ENCODE measurements at places on chromosomes 5 and 9.

DNA sequence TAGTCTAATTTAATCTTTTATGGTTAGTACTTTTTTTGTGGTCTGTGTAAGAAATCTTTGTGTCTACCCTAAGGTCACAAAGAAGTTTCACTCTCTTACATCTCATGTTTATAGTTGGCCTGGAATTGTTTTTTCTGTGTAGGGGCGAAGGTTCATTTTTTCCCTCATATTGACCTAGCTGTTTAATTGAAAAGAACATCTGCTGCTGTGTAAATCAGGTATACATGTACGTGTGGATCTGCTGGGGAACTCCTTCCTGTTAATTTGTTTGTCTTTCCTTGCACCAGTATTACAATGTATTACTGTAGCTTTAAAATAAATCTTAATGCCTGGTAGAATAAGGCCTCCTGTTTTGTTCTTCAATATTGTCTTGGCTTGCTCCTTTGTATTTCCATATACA, 37.8 kb downstream of the EXOSC2 start:
- no peak for DNase-seq

DNA sequence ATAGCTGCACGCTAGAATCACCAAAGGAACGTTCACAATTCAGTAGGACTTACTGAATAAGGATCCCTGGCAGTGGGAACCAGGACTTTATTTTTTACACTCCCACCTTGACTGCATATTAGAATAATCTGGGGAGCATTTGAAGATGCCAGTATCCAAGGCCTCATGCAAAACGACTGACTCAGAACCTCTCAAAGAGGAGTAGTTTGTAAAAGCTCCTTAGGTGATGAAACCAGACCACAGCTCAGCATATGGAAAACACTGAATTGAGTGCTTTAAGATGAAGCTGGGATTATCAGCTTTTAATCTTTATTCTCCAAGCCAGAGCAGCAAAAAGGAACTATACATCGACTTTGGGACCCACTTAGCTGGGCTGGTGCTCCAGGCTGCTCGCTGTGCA, 288.3 kb downstream of the MLLT3 start:
- no peak for DNase-seq

GRCh38 chr9:83138422-83139135, 75.6 kb upstream of the RASEF start:
- DNase-seq = no peak

DNA sequence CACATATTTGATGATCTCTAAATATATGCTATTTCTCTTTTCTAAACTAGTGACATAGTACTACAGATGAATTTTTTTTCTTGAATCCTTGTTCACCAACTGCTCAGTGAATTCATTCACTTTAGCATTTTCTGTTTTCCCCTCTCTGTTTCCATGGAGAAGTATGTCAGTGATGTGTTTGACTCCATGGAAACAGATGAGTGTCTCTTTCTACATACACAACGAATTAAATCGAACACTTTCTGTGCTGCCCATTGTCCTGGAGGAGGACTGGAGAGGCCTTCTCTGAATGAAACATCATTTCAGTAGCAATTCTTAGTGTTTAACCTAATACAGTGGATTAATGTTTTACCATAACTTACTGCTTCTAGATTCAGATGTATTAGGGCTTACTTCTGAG, 9.5 kb downstream of the INVS start:
- no peak for DNase-seq

DNA sequence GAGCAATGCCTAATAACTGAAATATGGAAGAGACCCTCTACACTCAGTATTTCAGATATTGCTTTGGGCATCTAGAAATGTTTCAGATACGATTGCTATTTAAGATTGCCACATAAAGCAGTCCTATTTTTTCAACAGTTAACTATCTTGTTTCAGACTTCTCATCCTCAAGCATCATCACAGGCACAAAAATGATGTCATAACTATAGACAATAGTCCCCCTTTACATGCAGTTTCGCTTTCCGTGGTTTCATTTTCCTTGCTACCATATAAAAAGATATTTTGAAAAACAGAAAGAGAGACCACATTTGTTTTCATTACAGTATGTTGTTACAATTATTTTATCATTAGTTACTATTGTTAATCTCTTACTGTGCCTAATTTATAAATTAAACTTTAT, 347.4 kb downstream of the NDUFS4 start:
- DNase-seq = no peak

GRCh38 chr9:114387680-114388356, at the start of gene AKNA:
TSS of gene AKNA (minus strand) at chr9:114387982. CDS start at chr9:114381333, 6,649 bp downstream.
- DNase-seq = no peak

GRCh38 chr5:35416217-35416988, 186.1 kb upstream of the PRLR start:
- DNase-seq = no peak

GRCh38 chr5:132500931-132501628, 10.5 kb upstream of the IRF1 start:
- DNase-seq = no peak

- no peak for DNase-seq
Observed at GRCh38 chr5:68225911-68226545, 10.5 kb downstream of the PIK3R1 start.

DNA sequence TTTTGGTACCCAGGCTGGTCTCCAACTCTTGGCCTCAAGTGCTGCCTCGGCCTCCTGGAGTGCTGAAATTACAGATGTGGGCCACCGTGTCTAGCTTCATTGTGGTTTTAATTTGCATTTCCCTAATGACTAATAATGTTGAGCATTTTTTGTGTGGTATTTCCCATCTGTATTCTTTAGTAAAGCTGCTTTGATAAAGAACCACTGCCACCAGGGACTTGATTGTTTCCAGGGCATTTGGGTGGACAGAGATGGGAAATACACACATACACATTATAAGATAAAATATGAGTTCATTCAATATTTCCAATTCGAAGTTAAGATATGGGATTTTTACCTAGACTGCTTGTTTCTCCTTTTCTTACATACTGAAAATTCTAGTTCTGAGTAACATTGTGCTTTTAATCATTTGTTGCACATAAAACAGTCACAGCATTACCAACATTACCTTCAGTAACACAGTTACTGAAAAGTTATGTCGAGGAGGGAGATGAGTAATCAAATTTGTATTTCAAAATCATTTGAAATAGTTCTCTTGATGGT, 28.9 kb downstream of the HABP4 start:
- no peak for DNase-seq

GRCh38 chr5:62731022-62731421, 152.4 kb downstream of the LRRC70 start:
- DNase-seq = no peak

DNA sequence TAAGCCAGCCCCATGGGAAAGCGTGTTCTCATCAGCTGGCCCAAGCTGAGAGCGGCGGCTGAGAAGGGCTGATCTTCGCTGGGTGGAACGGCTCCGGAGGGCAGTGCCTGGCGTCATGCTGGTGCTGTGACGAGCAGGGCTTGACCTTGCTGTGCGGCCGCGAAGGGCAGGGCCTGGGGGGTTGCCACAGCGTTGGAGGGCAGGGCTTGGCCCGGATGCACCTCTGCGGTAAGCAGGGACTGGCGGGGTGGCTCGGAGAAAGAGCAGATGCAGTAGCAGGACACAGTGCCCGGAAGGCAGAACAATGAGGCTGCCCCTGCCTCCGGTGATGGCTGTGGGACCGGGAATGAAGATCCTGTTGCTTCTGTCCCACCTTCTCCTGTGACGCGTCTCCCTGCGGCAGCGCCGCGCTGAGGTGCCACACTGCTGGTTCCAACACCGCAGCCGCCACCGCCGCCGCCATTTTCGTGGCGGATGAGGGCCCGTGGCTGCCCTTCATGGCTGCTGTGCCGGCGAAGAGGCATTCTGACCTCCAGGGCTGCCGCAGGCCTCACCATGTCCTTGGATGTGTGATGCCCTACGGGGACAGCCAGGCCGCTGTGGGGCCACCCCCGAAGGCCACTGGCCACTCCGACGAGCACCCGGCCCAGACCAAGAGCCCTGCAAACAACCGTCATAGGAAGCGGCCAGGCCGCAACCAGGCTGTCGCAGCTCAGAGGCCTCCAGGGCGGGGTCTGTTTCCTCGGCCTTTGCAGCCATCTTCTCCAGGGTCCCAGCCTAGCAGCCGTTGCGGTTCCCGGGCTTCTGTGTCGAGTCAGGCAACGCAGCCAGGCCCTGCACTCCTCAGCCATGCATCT, 890.5 kb upstream of the CTNND2 start:
- no peak for DNase-seq

DNA sequence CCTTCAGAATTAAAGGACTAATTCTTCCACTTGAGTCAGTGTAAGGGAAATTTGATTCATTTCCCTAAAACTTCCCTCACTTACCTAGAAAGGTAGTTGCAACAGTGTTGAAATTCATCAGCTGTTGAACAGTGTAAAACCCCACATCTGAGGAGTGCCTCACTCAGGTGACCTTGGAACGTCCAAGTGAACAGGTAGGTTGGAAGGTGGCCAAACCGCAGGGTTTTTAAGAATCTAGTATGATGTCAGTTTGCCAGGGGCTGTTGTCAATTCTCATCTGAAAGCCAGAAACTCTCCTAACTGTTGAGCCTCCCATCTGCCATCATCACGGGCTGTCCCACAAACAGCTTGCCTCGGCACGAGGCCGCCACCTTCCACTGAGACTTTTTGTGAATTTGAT, 105.7 kb downstream of the TMEM174 start:
- DNase-seq = no peak

DNA sequence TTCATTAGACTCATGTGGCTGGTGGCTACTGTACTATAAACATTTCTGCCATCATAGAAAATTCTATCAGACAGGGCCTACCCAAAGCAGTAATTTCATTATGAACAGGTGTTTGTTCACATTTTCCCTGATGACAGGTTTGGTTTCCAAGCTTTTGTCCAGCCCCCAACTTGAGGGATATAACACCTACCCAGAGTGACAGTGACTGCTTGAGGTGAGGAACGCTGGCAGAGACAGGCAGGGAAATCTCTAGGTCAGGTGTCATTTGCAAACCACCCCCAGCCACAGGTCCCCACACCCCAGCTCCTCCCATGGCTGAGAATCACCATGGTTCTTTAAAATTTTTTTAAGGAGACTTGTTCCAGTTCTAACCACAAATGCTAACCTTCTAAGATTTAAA, 25.5 kb downstream of the GOLM1 start:
- DNase-seq = no peak

DNA sequence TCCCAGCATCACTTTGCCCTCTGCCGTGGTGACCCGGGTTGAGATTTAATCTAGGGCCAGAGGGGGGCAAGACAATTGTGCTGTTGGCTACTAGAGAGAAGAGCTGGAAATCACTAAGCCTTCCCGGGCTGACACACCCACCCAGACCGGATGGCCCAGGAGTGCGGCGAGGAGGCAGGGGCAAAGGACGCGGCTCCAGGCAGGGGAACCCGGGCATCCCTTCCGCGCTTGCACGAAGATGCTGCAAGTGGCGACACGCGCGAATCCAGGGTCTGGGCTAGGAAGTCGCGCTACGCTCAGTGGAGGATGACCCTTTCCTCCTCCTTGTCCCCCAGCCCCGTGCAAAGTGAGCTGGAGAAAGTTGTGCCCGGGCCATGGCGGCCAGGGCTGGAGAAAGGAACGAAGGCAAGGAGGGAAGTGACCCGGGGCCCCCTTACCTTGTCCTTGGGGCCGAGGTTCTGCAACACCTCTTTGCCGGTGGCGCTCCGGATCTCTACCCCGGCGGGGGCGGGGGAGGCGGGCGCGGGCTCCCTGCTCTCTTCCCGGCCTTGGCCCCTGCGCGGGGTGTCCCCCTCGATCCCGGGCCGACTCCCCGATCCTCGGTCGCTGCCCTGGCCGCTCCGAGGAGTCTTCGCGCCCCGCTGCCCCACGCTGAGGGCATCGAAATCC, 693 bp downstream of the DPYSL3 start:
- DNase-seq = no peak
